ENCODE measurements at places on chromosomes 12 and 14.

- DNase-seq = no peak
These were observed 389.9 kb upstream of the GARIN6 start for GRCh38 chr12:99257672-99258071.

- no peak for DNase-seq
These were observed 167.4 kb downstream of the KIF26A start for GRCh38 chr14:104305511-104306449.

DNA sequence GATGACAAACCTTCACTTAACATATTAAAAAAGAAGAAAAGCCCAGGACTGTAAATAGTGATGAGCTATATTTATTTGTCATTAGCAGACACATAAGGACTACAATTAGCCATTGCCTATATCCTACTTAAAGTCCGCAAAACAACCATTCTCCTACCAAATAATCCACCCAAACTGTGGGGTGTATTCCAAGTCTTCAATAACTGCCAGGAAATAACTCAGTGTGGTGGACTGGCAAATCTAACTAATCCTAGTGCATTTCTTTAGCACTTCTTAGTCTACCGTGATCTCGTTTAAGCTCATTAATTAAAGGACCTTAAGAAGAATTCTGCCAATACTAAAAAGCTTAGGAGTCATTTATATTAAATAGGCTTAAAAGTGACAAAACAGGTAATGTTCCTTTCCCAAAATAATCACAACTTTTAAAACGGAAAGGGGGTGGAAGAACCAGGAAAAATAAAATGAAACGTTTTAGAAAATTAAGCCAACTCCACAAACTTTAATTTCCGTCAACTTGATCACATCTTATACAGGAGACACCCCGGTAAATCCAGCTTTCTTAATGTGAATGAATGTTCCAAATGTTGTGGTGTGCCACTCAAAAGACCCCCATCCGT is 1.8 kb downstream of the NOVA1 start:
- DNase-seq = no peak

DNA sequence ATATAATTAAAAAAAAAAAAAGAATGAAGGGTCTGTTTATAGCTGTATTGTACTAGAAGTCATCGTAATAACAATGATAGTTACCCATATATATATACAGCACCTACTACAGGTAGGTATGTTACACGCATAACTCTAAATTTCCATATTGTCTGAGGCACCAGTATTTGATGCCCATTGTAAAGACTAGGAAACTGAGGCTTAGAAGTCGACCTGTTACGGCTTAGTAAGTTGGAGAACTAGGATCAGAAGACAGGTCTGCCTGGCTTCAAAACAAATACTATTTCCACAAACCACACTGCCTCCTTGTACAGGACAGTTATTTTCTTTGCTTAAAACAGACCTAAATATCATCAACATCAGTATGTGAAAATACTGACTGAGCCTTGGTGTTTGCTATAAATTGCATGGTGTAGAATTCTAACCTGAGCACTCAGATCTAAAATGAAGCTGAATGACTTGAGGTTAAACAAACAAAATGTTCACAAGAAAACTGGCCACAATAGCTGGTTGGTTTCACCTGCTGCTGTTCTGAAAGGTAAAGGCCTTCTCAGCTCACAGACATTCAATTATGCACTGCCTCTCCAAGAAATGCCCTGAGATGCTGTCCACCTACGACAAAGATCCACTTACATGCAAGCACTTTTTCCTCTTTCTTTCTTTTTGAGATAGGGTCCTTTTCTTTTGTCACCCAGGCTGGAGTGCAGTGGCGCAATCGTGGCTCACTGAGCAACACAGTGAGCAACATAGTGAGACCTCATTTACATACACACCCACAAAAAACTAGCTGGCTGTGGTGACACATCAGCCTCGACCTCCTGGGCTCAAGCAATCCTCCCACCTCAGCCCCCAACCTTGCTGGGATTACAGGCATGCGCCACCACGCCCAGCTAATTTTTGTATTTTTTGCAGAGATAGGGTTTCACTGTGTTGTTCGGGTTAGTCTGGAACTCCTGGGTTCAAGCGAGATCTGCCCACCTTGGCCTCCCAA is 35.7 kb downstream of the SSH1 start:
- peak; percentile 32 for DNase-seq

DNA sequence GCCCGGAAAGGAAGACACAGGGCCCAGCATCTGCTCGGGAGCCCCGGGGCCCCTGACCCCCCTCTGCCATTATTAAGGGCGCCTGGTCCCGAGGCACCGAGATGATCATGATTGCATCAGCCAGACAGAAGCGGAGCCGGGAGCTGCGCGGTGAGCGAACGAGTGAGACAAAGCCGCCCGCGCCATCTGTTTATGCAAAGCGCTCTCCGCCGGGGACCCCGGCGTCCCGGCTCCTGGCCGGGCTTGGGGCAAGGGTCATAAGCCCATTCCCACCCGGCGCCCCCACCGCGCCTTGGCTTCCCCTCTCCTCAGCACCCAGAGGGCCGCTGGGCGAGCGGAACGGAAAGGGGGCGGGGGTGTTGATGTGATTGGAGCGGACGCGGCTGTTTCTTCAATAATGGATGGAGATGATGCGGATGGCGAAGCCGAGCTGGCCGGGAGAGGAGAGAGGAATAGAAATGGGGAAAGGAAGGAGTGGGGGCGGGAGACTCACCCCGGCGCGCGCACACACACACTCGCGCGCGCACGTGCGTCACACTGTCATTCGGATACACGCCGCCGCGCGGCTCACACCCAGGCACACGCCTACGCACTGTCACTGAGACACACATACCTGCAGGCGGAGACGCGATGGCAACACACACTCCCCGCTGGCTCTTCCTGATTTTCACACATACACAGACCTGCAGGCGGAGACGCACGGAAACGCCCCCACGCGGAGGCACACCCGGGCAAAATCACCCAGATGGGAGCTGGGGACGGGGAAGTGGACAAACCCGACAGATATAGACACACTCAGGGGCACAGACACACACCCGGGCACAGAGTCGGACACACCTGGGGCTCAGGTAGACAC is 10.7 kb downstream of the STAC3 start:
- DNase-seq = peak; percentile 52

GRCh38 chr14:94375552-94376107 is 12.8 kb downstream of the SERPINA1 start:
- no peak for DNase-seq

- no peak for DNase-seq
These were observed 912.9 kb downstream of the DIO2 start for GRCh38 chr14:79298373-79298772.

- no peak for DNase-seq
These were observed 89.5 kb downstream of the PTPRO start for GRCh38 chr12:15411842-15412241.

Data from nucleus accumbens (tissue), 56 donors.